ENCODE measurements at places on chromosomes 7 and 10.

DNA sequence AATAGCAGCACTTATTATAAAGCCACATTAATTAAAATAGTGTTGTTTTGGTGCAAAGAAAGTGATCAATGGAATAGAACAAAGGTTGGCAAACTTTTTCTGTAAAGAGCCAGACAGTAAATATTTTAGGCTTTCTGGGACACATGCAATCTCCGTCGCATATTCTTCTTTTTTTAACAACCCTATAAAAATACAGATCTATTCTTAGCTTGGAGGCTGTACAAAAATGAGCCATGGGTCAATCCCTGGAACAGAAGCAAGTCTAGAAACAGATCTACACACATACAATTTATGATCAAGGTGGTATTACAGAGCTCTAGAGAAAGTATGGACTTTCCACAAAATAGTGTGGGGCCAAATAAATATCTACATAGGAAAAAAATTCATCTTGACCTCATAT lies 71.8 kb downstream of the ARHGAP21 start:
- no peak for DNase-seq

DNA sequence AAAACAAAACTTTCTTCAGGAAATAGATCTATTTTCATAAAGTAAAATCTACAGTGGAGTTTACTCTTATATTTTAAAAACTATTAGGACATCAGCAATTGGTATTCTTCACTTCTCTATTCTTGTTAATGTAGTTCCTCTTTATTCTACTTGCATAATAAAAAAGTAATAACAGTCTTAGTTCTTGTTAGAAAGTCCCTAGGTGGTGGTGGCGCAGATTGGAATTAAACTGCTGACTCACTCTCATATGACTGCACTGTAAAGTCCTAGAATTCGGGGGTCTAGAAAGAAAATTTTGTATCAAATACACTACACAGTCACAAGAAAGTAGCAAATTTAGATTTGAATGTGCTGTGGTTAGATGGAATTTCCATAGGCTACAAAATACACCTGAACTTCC lies 44.6 kb upstream of the TES start:
- DNase-seq: no peak

GRCh38 chr7:45293295-45293942 lies 135.8 kb downstream of the RAMP3 start:
- no peak for DNase-seq

- DNase-seq: no peak
Measured at GRCh38 chr10:115977855-115978254, 295.2 kb downstream of the GFRA1 start.

DNA sequence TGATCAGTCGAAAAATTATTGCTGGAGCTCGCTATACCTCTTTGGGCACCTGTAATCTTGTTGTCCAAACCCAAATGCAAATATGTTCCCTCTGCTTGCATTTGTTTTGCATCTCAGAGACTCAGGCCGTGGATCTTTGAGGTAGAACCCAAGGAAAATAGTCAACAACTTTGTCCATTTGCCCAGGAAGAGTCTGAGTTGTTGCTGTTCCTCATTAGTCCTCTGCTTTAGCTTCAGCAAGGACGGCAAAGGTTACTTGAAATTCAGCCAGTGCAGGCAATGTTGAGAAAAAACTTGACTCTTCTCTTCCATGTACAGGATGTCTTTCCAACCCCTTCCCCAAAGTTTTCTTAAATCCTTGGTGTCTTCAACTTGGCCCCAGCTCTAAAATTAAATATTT lies 45.8 kb downstream of the PDK4 start:
- no peak for DNase-seq

- DNase-seq: no peak
Measured at GRCh38 chr7:90173127-90173844, 19.0 kb downstream of the STEAP1 start.

GRCh38 chr10:96112531-96112930 lies 17.6 kb upstream of the ZNF518A start:
- no peak for DNase-seq

- no peak for DNase-seq
Measured at GRCh38 chr10:61919646-61920215, 18.2 kb downstream of the ARID5B start.

- DNase-seq: no peak
Measured at GRCh38 chr10:35433851-35434426, 97.6 kb downstream of the CCNY start.

DNA sequence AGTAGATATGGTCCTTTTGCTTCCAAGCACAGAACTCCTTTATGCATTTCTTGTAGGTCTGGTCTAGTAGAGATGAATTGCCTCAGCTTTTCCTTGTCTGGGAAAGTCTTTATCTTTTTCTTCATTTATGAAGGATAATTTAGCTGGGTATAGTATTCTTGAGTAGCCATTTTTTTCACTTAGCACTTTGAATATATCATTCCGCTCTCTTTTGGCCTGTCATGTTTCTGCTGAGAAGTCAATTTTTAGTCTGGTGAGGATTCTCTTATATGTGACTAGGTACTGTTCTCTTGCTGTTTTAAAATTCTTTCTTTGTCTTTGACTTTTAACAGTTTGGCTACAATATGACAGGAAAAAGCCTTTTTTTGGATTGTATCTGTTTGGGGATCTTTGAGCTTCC lies 68.6 kb upstream of the IMMP2L start:
- no peak for DNase-seq

DNA sequence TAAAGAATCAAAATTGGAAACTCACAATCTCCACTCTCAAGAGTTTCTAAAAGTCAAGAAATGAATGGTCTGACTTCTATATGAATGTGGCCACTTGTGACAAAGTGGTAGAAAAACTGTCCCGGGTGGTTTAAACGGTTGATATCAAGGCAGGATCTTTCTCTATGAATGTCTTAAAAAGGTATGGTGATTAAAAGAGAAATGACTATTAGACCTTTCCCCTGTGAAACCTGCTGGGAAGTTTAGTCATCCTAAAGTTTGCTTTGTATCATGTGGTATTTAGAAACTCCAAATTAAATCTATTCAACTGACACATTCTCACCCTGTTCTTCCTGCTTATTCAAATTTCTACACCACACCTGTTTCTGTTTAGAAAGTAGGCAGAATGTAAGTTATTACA lies 492.5 kb downstream of the XPNPEP1 start:
- no peak for DNase-seq

GRCh38 chr10:80491251-80492102 lies 37.4 kb downstream of the TSPAN14 start:
- no peak for DNase-seq

DNA sequence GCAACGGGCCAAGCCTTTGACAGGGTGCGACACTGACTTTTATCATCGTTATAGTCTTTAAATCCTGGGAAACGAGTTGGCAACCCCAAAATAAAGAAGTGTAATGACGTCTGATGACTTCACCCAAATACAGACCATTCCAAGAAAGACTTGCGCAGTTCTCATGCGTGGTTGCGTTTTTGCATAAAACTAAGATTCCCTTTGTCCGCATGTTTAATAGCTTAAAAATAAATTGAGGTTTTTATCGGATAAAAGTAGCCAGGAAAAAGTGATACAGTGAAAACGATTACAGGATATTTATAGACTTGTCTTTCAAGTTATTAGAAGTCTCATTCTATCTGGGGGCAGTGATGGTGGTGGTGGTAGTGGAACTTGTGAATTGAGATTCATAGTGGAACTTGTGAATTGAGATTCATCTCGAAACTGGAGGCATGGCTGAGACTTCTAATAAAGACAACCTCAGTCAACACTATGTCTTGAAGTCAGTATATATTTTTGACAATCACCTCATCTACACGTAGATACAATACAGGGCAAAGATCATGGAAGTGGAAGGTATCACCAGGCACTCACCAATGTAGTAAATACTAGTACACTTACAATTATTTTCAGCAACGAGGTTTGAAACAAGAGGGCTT lies 1.2 kb upstream of the NAMPT start:
- no peak for DNase-seq

DNA sequence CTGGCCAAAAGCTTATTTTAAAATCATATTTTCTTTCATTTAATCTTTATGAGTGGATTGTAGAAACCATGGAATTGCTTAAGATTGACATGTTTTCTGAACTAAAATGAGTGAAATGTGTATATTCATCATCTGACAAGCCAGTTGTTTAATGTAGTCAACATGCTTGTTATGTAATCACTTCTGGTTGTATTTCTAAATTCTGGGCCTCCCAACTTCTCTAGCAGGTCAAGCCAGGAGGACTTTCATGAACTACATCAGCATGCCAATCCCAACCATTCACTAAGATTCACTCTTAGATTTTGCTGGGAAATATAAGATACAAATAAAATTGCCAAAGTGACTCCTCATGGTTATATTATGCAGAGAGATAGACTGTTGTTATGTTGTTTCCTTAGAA lies 21.1 kb upstream of the MAP3K8 start:
- no peak for DNase-seq

GRCh38 chr10:132301371-132302330 lies 6.1 kb downstream of the STK32C start:
- DNase-seq: no peak

DNA sequence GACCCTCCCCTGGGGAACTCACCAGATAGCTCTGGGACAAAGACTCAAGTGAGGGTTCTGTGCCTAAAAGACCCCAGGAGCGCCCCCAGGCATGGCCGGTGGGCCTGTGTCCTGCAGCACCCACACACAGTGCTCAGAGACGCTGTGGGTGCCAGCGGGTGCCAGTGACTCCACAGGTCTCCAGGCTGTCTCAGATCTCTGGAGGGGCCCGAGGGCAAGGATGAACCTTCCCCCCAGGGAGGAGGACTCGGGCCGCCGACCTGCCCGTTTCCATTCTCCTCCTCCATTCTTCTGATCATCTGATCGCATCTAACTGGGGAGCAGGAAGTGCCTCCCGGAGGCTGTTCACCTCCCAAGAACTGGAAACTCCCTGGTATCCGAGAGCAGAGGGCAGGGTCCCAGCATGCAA lies 980 bp downstream of the ADAM8 start:
- no peak for DNase-seq

DNA sequence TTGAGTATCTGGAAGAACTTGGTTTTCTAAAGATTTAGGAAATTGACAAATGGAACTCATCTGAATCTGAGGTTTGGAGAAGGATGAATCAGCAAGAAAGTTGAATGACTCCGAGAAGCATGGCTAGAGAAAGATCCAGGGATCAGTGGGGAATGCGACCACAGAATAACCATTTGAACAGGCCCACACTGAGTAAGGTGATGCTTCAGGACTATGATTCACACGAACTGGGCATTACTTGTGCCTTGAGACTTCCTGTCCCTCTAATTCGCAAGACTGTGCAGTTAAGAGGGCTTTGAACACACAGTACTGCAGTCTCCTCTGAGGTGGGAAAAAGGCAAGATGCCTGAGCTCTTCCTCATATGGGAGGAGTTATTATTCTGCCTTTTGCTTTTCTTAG lies 395.5 kb upstream of the POM121L12 start:
- DNase-seq: no peak

DNA sequence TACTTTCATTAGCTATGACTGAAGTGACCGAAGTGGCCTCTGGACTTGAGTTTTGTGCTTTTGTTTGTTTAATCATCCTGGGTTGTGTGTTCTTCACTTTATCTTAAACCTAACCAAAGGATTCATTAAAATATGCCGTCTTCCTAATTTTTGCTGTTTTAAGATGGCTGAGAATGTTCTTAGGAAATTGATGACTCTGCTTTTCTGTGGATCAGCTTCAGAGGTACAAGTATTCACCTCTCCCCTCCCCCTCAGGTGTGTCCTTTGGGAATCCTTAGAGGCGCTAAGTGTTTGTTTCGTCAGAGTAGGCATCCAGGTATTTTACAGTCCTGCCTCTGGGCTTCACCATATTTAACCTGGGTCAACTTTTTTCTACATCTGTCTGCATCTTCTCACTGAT lies 1.1 kb downstream of the CCDC126 start:
- DNase-seq: no peak

DNA sequence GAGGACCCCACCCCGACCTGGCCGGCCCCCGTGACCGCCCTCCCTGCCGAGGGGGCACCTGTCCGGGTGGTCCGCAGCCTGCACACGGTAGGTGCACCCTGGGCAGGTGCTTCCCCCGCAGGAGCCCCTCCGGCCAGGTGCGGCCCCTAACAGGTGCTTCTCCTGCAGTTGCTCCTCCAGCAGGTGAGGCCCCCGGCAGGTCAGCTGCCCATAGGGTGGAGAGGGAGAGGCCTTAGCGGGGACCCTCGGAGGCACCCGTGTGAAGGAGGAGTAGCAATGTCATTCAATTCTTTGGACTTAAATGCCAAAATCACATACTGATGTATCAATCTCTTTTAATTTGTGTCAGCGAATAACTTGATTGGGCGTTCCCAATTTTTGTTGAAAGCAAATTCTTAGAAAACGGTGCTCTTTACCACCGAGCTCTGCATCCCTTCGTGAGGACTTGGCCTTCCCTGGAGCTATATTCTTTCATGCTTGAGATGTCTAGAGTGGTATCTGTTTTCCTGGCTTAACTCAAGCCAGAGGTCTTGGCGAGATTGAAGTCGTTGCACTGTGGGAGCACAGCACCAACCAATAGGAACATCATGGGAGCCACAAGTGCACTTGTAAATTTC lies 738 bp upstream of the NCAPG2 start:
- peak; percentile 27 for DNase-seq

DNA sequence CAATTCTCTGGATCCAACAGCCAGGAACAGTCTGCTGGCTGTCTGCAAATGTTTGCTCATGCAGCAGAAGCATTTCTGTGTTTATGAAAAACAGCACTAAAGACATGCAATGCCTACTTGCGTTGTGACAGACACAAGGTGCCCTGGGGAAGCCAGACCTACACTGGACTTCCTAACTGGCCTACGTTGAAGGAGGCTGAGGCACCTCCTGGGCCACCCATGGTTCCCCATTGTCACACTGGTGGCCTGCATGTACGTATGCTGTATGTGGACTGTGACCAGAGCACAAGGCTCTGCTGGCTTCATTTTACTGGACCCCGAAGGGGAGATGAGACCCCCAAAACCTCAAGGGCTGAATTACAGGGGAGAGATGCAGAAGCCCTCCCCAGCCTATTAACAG lies 27.7 kb downstream of the PSAP start:
- DNase-seq: no peak

GRCh38 chr10:48658975-48659269 lies 25.8 kb upstream of the WDFY4 start:
- DNase-seq: no peak

- no peak for DNase-seq
Measured at GRCh38 chr10:43702936-43703281, 54.2 kb upstream of the ZNF32 start.

All from SK-MEL-5 (cell line).